ENCODE measurements at places on chromosomes 11 and 22. TPM values are rescaled to one million over a fixed set of nuclear protein-coding genes. Genes with fewer than 3 reads are reported as not detected.

ADAMTS8 gene
- total RNA-seq: 1.5 TPM

BTG4 gene
- total RNA-seq: not detected

PRR33 gene
- total RNA-seq: not detected

MUC15 gene
- 8.3 TPM for total RNA-seq

NUP160 gene
- total RNA-seq: 40.8 TPM

GRAP2 gene
- 12.3 TPM for total RNA-seq

ZNF280B gene
- total RNA-seq: 0.25 TPM

DNA sequence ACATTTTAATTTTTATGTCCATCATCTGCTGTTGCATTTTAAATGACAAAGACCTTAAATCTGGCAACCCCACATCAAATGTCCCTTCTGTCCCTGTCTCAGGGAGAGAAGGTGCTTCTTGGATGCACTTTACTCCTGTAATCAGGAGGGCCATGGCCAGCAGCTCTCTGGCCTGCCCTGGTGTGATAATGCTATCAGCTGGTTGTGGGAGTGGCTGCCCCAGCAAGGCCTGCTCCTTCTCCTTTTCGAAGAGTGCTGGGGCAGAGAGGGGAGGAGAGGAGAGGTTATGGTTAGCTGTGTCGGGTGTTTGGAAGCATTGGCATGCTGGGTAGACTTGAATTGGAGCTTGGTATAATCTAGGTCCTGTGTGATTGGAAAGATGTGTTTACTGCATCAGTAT lies 12.8 kb downstream of the TNRC6B start:
- DNase-seq: no peak

GRCh38 chr11:111602865-111603610 lies 789 bp downstream of the SIK2 start:
- no peak for DNase-seq

DNA sequence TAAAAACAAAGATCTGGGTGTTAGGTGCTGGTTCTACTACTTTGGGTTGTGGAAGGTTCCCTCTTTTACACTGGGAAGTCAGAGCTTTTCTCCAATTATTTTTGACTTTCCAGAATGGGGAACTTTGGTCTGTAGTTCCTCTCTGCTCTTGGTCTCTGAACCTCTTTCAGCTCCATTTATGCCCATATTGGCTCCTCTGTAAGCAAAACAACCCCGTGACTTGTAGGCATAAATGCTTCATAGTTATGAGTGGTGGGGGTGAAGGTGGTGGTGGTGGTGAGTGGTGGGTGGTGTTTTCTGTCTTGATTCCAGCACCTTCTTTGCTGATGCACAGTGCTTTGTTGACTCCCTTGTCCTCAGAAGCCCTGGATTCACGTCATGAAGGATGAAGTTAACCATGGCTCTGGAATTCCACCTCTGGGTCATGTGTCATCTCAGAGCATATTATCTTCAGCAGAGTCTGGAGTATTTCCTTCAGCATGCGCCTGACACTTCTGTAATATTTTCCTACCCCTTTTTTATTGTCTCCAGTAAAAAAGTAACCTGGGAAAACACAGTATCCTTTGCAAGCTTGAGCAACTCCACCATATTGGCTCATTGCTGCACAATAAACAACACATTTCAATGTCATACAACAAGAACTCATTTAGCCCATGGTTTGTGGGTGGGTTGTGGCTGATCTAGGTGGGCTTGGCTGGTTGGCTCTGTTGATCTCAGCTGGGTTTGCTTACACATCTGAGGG lies 24.1 kb upstream of the GRK3 start:
- DNase-seq: no peak

- no peak for DNase-seq
Measured at GRCh38 chr22:20507253-20508066, at the start of gene MED15. Gene MED15, plus strand, starts transcription at chr22:20507610. Its CDS starts 69 bp downstream, at chr22:20507679.

DNA sequence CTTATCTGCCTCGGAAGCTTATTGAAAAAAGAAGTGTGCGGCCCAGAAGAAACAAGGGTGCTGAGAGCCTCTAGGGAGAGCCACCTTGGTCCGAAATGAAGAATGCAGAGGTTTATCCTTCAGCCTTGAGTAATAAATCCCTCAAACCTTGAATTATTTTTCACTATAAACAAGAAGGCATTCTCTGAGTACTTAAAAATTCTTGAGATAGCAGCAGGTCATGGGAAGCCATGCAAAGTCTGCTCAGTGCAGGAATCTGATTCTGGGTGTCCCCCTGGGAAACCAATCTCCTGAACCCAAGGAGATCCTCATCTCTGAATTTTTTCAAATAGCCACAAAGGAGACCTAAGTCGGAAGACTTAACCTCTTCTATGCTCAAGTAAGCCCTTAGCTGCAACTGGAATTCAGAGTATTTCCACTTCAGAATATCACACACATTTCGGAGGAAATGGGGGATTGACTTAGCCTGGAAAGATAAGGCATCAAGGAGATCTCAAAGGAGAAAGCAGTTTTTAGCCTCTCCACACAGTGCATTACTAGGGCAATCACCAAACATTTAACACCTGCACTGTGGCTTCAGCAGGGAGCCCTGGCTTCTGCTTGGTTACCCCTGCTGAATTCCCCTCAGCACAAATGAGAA lies 365.0 kb downstream of the ETS1 start:
- no peak for DNase-seq

- DNase-seq: no peak
Measured at GRCh38 chr11:3158821-3159220, 6.3 kb downstream of the OSBPL5 start.

DNA sequence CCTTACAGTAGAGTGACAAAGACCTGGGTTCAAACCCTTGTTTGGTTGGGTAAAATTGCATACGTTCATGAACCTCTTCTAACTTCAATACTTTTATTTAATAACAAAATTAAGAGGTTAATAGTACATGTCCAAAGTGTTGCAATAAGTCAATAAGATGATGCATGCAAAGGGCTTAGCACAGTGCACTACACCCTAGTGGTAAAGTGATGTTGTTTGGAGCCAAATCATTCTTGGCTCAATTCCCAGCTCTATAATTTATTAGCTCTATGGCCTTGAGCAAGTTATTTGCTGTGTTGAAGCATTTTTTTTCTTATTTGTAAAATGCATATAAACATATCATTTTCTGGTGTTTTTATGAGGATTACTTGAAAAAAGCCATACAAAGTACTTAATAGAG lies 945.3 kb downstream of the LRRC4C start:
- no peak for DNase-seq

- no peak for DNase-seq
Measured at GRCh38 chr22:20604776-20605221, 97.4 kb downstream of the MED15 start.

DNA sequence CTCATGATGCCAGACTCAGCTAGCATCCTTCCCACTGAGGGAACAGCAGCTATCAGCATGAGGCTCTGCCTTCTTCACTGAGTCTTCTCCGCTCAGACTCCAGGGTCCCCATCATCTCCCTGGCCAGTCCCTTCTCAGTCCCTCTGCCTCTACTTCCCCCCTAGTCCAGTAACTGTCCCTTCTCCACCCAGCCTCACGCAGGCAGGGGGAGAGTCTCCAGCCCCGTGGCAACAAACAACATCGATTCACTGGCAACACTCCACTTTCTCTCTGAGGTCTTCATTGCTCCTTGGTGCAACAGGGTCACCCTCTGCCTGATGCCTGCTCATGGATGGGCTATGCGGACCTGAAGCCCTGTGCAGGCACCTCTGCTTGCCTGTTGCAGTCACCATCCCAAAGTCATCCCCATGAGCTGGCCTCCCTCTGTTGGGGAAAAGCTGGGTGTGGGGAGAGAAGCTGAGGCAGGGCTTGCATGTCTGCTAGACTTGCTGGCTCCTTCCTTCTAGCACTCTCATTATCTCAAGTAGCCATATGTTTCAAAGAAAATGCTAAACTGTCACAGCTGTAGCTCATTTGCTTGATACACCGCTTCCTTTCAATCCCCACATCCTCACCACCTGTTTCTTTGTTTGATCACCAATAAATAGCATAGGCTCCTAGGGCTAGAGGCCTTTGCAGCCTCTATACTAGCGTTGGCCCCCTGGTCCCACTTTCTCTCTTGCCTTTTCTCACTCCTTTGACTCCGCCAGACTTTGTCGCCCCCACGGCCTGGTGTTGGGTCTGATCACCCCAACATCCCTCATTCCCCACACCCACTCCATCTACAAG lies 4.3 kb upstream of the BCR start:
- DNase-seq: no peak

- no peak for DNase-seq
Measured at GRCh38 chr11:36452961-36453360, 57.1 kb downstream of the TRAF6 start.

DNA sequence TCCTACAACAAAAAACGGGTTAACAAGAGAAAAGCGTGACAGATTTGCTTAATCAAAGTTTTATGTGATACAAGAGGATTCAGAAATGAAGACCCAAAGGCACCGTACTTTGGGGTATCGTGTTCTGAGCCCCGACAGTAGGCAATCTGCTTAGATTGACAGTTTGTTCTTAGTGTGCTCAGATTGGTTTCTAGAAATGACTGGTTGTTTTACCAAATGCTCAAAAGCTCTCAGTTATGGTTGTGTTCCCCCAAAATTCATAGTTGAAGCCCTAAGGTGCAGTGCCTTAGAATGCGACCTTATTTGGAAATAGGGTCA lies 102.7 kb downstream of the RASSF10 start:
- no peak for DNase-seq

GRCh38 chr11:1829039-1829820 lies 5.6 kb upstream of the SYT8 start:
- no peak for DNase-seq

- DNase-seq: no peak
Measured at GRCh38 chr22:22787786-22788459, 99.7 kb upstream of the IGLL5 start.

DNA sequence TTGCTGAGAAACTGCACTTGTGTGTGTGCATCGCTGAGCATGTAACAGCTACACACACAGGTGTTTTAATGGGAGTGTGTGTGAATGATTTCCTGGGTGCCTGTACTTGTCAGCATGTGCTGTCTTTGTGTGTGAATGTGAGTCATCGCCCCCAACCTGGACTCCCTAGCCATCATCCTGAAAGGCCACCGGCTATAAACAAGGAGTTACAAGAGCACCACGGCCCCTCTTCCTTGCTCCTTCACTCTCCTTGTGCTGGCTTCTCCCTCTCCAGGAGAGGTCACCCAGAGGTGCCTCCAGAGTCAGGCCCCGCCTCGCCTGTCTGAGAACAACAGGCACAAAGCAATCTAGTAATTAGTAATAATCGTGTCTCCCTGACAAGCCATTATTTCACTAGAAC lies 419.2 kb downstream of the BUD13 start:
- no peak for DNase-seq

DNA sequence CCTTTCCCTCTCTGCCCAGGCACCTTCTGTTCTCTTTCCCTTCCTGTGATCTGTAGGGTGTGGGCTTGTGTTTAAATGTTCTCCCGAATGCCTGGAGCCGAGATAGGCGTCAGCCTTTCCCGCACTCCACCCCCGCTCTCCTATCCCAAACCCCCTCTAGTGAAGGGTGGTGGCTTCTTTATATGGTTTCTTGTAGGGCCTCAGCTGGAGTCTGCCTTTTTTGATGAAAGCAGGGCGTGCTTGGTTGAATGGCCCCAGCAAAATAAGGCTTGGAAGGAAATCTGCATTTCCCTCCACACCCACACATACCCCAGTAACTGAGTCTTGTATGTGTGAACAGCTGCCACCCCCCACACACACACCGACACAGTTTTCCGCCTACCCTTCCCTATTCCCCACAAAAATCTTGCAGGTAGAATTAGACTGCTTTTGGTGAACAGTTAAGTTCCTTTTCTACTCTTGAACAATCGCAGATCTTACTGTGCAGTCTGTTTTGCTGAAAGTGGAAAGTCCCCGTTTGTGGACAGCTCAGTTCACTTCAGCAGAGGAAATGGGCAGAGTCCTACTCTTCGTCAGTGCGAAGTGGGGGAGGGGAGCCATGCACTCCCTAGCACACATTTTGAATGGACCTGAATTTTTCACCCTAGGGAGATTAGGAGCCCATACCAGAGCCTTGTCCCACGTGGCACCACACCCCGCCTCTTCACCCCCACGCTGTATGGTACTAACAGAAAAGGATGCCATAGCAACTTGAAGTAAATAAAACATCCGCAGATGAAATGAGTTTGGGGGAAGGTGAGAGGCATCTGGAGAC lies 25.5 kb upstream of the GRK2 start:
- DNase-seq: no peak

Data from vagina (tissue), 2 donors.